ENCODE measurements at places on chromosomes 12 and 14.
A peak's percentile ranks its signal among the peaks of the same experiment; 100 is the strongest.

- no peak for DNase-seq
These were observed 22.5 kb upstream of the PTGDR start for GRCh38 chr14:52244997-52245396.

GRCh38 chr14:97499790-97500481, 702.8 kb downstream of the VRK1 start:
- DNase-seq: no peak

DNA sequence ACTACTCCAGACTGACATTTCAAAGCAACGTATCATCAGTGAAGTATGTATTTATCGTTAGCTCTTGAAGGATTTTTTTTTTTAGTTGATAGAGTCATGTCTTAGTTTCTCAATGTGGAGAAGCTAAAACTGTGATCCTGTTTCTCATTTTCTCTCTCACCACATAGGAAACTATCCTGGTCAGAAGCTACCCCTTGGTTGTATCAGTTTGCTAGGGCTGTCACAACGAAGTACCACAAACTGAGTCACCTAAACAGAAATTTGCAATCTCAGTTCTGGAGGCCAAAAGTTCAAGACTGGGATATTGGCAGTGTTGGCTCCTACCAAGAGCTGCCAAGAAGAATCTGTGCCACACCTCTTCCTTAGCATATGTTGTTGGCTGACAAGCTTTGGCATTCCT, 369.1 kb downstream of the RGS6 start:
- DNase-seq: no peak

DNA sequence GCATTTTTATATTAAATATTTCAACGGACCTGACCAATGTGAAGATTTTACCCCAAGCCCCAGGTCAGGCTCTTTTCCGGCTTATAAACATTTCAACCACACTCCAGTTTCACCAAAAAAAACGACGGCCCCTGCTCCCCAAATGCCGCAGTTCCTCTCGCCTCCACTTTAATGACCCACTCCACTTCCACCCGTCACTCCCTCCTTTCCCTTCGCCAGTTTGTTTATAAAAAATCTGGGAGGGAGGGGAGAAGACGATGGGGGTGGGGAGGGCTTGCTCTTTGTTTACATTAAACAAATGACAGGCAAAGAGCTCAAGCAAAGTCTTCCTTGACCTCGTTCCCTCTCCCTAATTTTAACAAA, 5.4 kb downstream of the SIX6 start:
- no peak for DNase-seq

DNA sequence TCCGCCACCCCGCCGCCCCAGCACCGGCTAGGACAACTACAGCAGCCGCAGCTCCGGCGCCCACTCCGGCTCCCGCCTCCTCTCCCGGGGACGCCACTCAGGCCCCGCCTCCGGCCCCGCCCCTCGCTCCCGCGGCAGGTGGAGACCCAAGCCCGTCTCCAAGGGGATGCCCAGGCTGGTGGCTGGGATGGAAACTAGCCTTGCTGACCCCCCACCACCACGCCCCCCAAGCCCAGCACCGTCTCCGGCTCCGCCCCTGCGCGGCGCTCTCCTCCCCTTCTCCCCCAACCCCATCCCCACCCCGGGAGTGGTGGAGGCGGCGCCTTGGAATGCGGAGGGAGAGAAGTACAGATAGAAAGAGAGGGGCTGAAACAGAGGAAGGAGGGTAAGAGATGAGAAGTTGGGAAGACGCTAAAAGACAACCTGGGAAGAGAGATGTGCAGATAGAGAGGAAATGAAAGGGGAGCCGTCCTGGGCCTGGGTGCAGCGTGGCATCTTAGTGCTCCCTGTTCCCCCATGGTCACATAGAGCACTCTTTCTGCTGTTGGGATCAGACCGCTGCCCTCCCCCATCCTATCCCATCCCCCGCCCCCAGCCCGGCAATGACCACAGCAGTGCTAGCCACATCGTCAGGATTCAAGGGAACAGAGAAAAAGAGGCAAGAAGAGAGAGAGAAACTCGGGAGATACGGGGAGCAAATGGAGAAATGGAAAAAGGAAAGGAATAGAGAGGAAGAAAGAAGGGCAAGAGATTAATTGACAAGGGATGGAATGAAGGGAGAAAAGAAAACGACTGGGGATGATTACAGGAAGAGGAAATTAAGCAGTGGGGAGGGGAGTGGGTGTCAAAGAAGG, at the start of gene ITGA7:
TSS of gene ITGA7 (minus strand) at position 64 of the 854 bp plus-strand sequence. CDS start 222 bp downstream, outside the sequence.
- peak; percentile 56 for DNase-seq

- no peak for DNase-seq
These were observed 485.6 kb upstream of the TMEM132C start for GRCh38 chr12:127781336-127781735.

- DNase-seq: no peak
These were observed 29.7 kb downstream of the CLEC1A start for GRCh38 chr12:10069099-10069498.

- no peak for DNase-seq
These were observed 5.6 kb downstream of the CNIH1 start for GRCh38 chr14:54435500-54435981.

DNA sequence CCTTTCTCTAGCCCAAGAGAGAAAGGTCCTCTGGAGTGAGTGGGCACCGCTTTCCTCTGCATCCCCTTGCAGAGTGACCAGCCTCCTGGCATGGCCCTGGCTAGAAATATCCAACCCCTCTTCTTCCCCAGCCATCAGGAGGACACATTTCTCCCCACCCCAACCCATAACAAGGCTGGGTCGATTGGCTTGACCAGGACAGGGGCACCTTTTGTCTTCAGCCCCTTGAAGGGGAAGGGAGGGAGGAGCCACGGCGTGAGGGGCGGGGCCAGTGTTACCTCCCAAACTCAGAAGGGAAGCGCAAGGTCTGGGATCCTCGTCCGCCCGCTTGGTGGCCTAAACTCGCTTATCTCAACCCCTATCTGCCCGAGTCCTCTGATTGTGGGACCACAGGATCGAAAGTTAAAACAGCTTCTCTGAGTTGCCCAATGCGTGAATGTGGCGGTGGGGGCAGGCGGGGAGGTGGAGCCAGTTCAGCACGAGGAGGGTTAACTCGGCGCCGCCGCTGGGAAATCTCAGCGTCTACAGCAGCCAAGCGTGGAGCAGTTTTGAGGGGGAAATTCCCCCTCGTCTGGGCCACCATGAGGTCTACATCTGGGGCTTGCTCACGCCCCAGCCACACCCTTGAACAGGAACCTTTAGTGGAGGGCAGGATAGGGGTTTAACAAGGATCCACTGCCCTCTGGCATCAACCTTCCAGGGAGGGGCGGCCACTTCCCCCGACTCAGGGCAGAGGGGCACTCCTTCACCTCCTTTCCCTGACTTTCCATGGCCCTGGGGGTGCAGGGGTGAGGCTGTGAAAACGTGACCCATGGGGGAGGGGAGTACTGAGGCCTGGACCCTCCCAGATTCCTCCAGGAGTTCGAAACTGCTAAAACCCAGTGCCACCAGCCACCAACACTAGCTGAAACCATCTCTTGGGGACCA, 795 bp downstream of the STAT6 start:
- DNase-seq: peak; percentile 60

DNA sequence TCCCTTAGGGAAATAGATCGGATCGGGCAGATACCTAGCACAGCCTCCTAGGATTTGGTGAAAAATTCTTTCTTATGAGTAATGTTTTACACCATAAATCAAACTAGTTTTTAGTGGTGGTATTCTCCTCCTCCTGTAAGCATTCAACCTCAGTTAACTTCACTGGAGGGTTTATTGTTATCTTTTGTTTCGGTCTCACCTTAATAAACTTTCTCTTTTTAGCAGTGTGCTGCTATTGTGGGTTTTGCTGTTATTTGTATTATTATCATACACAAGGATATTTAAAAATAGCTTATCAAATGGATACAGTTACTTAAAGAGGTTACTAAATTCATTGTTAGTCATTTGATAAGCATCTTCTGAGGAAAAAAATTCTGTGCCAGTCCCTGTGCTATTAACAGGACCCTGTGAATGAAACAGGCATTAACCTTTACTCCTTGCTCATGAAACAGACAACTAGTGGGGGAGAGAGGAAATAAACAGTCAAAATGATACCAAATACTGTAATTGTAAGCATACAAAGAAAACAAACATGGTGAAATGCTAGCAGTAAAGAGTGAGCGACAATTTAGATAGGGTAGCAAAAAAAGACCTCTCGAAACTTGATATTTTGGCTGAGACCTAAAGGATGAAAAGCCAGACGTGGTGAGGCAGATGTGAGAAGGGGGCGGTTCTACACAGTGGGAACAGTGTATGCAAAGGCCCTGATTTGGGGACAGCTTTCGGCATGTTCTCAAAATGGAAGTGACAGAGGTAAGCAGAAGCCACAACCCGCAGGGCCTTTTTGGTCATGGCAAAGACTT, 178.7 kb upstream of the SOX5 start:
- DNase-seq: no peak

DNA sequence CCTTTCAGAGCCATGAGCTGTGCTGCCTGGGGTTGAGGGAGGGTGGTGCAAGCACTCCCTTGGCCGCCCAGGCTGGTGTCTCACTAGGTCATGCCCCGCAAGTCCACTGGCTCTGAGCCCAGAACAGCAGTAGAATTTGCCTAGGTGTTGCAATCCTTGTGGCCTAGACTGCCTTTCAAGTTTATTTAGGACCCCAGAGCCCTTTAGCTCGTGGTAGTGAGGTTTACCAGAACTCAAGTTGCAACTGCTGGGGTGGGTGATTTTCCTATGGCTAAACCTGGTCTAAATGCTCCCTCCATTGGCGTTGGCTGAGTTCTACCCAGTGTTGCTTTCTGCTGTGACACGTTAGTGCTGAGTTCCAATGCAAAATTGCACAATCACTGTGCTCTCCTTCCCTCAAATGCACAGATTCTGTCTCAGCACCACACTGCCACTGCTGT, 287.2 kb downstream of the BCAT1 start:
- DNase-seq: no peak

- no peak for DNase-seq
These were observed 5.8 kb downstream of the JDP2 start for GRCh38 chr14:75433631-75434071.

GRCh38 chr12:81094718-81095360, 17.0 kb downstream of the ACSS3 start:
- no peak for DNase-seq

GRCh38 chr12:52715416-52715815, 12.1 kb upstream of the KRT77 start:
- DNase-seq: no peak

DNA sequence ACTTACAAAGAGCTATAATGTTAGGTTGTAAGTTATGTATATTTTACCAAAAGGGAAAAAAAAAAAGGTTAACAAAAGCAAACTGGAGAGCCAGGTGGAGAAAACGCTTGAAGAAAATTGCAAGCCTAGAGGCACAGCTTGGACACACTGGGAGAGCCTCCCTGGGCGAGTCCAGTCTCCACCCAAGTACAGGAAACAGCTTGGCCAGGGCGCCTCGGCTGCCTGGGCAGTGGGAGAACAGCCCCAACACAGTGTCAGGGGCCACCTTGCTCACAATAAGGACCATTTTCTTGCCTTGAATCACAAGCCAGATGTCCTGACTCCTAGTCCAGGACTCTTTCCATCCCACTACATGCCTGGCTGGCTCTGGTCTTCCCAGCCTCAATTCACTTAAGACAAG, 33.3 kb downstream of the TTC7B start:
- DNase-seq: no peak

DNA sequence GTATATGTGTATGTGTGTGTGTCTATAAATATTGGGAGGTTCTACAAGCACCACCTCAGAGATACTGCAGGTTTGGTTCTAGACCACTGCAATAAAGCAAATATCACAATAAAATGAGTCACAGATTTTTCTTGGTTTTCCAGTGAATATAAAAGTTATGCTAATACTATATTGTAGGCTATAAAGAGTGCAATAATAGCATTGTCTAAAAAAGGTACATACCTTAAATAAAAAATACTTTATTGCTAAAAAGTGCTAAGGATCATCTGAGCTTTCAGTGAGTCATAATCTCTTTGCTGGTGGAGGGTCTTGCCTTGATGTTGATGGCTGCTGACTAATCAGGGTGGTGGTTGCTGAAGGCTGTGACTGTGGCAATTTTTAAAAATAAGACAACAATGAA, 111.1 kb downstream of the VEZT start:
- DNase-seq: no peak

DNA sequence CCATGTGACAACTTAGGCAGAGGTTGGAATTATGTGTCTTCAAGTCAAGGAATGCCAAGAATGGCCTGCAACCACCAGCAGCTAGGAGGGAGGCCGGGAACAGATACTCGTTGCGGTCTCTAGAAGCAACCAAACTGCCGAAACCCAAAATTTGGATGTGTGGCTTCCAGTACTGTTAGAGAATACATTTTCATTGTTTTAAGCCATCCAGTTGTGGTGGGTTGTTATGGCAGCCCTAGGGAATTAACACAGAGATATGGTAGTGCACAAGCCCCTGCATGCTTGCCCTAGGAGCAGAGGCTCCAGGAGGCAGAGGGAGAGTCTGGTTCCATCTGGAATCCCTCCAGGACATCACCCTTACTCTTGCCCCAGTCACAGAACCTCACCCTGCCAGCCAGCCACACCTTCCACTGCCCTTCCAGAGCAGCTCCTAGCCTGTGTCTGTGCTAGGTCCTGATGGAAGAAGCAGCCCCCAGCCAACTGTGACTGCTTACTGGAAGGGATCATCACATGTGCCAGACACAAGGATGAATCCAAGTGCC, 19.5 kb downstream of the PITPNM2 start:
- no peak for DNase-seq

GRCh38 chr14:33726685-33727084, 224.2 kb downstream of the EGLN3 start:
- DNase-seq: no peak

DNA sequence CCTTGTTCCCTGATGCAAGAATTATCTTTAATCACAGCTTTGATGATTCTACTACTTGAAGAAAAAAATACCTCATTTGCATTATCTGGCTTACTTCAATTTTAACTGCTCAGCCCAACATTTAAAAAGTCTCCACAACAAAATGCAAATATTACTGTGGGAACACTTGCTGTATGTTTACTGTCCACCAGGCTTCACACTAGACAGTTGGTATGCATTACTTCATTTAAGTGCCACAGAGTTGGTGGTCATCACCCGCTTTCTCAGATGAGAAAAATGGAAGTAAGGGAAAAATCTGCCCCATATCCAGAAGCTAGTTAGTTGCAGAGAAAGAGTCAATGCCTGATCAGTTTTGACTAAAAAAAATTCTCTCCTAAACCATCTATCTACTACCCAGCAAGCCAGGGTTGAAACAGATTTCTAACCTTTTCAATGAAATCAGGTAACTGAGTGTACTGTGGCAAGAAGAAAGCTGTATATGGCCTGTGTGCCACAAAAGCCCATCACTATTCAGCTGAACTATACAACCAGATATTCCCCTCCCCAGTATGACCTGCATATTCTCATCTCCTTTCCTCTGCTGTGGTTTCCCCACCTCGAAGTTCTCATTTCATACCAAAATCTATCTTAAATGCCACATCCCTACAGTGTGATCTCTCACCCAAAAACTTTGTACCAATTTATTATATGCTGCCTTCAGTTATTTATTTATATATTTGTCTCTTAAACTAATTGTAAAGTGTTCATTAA, 90.3 kb downstream of the ATP2B1 start:
- DNase-seq: no peak

GRCh38 chr12:27183342-27183741, 60.7 kb upstream of the STK38L start:
- DNase-seq: no peak

GRCh38 chr12:49298160-49298559, 3.2 kb downstream of the PRPH start:
- DNase-seq: no peak
